ENCODE measurements at places on chromosomes 2 and 18.
A peak's percentile ranks its signal among the peaks of the same experiment; 100 is the strongest.

DNA sequence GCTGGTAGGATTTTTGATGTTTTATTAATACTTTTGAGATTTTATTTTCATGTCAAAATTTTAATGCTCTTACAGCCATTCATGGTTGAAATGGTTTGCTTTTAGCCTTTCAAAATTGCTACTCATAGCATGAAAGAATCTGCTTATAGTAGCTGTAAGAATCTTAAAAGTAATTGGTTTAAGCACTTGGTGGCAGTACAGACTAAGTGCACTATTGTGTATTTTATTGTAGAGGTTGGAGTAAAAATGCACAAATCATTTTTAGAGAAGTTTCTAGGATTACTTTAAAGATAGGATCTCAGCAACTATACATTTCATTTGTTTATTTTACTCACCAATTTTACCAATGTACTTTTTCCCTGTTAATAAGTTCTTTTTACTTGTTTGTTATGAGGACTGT, 205.8 kb downstream of the SPAG16 start:
- DNase-seq: no peak
- H3K36me3 ChIP-seq: no peaks in the 10 kb centered on the region
- H3K4me1 ChIP-seq: no peaks in the 10 kb centered on the region
- H3K27ac ChIP-seq: no peak overlapping the region

DNA sequence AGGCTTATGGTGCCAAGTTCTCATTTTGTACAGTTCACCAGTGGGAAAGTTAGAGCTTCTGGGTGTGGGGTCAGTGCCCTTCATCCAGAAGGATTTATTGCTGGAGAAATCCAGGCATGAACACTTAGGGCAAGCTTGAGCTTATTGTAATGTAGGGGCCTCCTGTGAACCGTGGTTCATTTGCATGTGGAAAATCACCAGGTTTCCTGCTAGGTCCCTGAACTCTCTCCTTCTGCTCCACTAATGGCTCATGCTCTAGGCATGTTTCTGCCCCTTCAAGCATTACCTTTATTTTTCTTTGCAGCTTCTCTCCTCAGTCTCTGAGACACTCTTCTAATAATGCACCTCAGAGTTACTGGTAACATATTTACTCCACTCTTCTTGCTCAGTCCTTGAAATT, 79.3 kb upstream of the FAM98A start:
- no peaks in the 10 kb centered on the region for H3K4me1 ChIP-seq
- no peak for DNase-seq
- no peaks in the 10 kb centered on the region for H3K36me3 ChIP-seq
- no peak overlapping the region for H3K4me3 ChIP-seq

- peaks cover 7% of the 10 kb centered on the region for H3K27me3 ChIP-seq
- peak; percentile 44 for DNase-seq
- no peak overlapping the region for H3K27ac ChIP-seq
- H3K36me3 ChIP-seq: no peaks in the 10 kb centered on the region
Measured at GRCh38 chr2:172674034-172674967, 61.3 kb upstream of the RAPGEF4 start.

DNA sequence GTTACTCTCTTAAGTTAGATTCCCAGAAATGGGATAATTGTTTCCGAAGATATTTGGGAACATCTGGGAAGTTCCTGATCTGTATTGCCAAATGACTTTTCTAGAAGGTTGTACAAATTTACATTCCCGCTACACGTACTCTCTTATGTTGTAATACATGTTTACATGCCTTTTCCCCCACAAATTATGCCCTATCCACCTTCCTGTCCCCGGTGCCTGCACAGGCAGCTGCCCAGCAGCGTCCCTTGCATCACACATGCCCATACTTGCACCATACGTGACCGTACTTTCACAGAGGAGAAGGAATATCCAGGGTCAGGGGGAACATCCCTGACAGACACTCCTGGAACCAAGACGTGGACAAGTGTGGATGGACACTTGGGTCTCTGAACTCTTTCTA, 24.2 kb upstream of the KLF11 start:
- peaks cover 45% of the 10 kb centered on the region for H3K27me3 ChIP-seq
- no peak overlapping the region for H3K27ac ChIP-seq
- no peaks in the 10 kb centered on the region for H3K4me1 ChIP-seq
- H3K36me3 ChIP-seq: no peaks in the 10 kb centered on the region

DNA sequence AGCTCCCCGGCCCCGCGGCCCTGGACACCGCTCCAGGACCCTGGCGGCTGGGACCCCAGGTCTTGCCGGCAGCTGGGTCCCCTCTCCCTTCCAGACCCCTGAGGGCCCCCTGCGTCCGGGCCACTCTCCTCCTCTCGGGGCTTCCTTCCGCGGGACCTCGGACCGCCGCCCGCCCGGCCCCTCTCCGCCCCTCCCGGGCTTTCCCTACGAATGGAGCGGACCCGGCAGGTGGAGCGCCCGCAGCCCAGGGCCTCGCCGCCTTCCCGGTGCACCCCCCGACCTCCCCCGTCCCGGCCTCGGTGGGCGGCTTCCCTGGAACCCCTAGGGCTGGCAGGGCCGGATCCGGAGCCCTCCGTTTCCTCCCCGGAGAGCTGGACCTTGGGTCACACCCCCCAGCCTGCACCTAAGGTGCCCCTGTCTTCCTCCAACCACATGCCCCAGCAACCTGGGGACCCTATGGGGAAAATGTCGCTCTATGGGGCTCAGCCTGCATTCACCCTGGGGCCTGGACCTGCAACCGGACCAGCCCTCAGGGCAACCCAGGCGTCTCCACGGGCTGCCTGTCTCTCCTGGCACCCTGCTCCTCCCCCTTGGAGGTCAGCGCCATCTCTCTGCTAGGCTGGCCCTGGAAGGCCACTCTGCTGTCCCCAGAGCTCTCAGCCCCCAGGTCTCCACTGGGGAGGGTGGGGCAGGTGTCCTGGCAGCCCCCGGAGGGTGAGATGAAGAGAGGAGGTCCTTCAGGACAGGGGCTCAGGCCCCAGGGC, 730 bp downstream of the B3GNT7 start:
- H3K4me1 ChIP-seq: peaks cover 15% of the 10 kb centered on the region
- DNase-seq: no peak
- peaks cover 72% of the 10 kb centered on the region for H3K27me3 ChIP-seq

GRCh38 chr2:176128982-176129796, at the start of gene HOXD8:
TSS of gene HOXD8 (plus strand) at chr2:176129705. CDS start at chr2:176130367, 662 bp downstream.
- peaks cover 26% of the 10 kb centered on the region for H3K4me1 ChIP-seq
- H3K36me3 ChIP-seq: peaks cover 3% of the 10 kb centered on the region
- H3K27me3 ChIP-seq: peaks cover 95% of the 10 kb centered on the region
- no peak for DNase-seq
- peak within 1 kb of the TSS; percentile 82 for H3K27ac ChIP-seq

- H3K36me3 ChIP-seq: no peaks in the 10 kb centered on the region
- H3K4me3 ChIP-seq: no peak overlapping the region
- peak; percentile 64 for DNase-seq
- H3K27me3 ChIP-seq: peaks cover 22% of the 10 kb centered on the region
Measured at GRCh38 chr2:88874063-88874657, 182.7 kb downstream of the RPIA start.

DNA sequence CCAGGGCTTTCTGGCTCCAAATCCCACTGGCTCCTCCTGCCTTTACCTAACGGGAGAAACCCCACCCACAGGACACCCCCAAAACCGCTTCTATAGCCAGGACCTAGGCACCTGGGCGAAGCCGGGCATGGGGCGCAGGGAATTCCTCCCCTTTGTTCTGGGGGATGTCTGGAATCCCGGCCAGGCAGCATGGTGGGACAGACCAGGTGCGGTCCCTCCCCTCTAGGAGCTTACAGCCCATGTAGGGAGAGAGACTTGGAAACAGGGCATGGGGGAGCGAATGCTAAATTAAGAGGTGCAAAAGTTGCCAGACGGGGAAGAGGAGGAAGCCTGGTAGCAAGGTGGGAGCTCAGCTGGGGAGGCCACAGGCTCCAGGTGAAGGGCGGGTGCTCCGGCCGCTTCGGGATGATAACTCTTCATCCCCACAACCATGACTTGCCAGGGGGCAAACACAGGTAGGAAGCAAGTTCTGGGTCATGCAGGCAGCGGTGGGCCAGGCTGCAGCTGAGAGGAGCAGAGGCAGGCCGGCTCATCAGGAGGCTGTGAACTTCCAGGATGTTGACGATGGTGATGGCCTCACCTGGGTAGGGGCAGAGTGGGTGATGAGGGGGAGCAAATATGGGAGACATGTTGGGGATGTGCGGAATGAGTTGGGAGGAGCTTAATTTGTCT, 1.3 kb downstream of the TMEM37 start:
- no peak overlapping the region for H3K4me3 ChIP-seq
- no peaks in the 10 kb centered on the region for H3K36me3 ChIP-seq
- H3K27ac ChIP-seq: no peak overlapping the region
- H3K4me1 ChIP-seq: peaks cover 3% of the 10 kb centered on the region

- DNase-seq: no peak
- no peaks in the 10 kb centered on the region for H3K36me3 ChIP-seq
- peaks cover 7% of the 10 kb centered on the region for H3K4me1 ChIP-seq
- H3K27me3 ChIP-seq: no peaks in the 10 kb centered on the region
- no peak overlapping the region for H3K27ac ChIP-seq
- H3K4me3 ChIP-seq: no peak overlapping the region
Measured at GRCh38 chr2:72797740-72798139, 28.1 kb downstream of the EXOC6B start.

DNA sequence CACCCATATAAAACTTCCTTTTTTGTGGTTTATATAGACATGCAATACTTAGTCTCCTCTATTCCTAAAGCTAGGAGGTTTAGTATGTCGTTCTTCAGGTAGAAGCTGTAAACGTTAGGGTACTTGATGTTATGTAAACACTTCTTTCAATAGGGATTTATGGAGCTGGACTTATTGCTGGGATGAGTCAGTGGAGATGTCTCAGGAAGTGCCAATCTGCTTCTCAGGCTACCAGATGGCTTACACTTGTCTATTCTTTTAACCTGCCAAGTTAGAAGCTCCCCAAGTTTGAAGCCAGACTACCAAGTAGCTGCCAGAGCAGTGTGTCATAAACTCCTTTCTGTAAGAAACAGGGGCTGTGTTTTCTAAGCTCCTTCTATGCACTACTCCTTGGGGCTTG, 756.5 kb upstream of the LRRTM1 start:
- H3K27me3 ChIP-seq: no peaks in the 10 kb centered on the region
- no peaks in the 10 kb centered on the region for H3K4me1 ChIP-seq
- no peak overlapping the region for H3K27ac ChIP-seq

DNA sequence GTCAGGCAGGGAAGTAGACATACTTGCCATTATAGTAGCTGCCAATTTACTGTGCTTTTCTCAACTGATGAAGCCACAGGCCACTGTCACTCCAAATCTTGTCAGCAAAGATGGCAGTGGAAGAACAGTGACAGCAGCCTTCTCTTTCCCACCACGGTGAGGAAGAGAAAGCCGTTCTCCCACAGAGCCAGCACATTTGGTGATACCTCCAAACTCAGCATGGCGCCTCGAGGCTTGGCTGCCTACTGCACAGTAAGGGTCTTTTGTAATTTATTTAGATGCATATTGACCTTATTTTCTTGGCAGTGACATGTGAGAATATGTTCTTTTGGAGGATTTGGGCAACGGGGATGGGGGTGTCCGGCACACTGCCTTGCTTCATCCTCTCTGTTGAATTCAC, 117.2 kb upstream of the CDH20 start:
- H3K27ac ChIP-seq: no peak overlapping the region
- H3K36me3 ChIP-seq: no peaks in the 10 kb centered on the region
- no peak overlapping the region for H3K4me3 ChIP-seq
- no peaks in the 10 kb centered on the region for H3K27me3 ChIP-seq

DNA sequence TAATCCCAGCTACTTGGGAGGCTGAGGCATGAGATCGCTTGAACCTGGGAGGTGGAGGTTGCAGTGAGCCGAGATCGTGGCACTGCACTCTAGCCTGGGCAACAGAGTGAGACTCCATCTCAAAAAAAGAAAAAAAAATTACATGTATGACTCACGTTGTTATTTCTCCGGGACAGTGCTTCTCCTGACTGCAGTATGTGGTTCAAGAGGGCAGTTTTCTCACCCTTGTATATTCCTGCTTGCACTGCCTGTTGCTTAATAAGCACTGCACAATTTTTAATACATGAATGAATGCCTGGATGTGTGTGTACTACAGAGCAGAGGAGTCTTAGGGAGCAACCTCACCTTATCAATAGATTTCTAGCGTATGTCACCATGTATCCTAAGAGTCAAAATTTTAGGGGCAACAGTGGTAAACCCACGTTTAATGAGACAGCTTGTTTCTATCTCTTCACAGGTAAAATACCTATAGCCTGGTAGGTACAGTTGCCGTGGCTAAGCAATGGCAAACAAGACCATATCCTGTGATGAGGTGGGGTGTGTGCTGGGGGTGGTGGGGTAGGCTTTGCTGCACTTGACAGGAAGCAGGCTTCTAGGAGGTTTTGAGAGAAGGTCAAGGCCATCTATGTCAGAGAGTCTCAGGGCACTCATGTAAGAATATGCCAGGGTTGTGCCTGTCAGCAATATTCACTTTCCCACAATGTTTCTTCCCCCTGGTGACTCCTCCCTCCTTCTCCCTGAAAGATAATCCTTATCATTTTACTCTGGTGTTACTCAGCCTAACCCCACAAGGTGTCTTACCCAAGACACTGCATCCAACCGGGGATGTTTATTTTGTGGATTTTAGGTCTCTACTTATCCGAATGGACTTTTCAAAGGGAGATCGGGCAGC, 36.9 kb upstream of the MEX3C start:
- peaks cover 24% of the 10 kb centered on the region for H3K4me1 ChIP-seq
- H3K4me3 ChIP-seq: no peak overlapping the region
- no peaks in the 10 kb centered on the region for H3K36me3 ChIP-seq
- DNase-seq: no peak
- H3K27ac ChIP-seq: no peak overlapping the region
- peaks cover 4% of the 10 kb centered on the region for H3K27me3 ChIP-seq

- H3K27me3 ChIP-seq: no peaks in the 10 kb centered on the region
- no peaks in the 10 kb centered on the region for H3K4me1 ChIP-seq
- H3K4me3 ChIP-seq: no peak overlapping the region
- no peak for DNase-seq
- no peak overlapping the region for H3K27ac ChIP-seq
Measured at GRCh38 chr2:28142386-28142785, 250.3 kb upstream of the FOSL2 start.

DNA sequence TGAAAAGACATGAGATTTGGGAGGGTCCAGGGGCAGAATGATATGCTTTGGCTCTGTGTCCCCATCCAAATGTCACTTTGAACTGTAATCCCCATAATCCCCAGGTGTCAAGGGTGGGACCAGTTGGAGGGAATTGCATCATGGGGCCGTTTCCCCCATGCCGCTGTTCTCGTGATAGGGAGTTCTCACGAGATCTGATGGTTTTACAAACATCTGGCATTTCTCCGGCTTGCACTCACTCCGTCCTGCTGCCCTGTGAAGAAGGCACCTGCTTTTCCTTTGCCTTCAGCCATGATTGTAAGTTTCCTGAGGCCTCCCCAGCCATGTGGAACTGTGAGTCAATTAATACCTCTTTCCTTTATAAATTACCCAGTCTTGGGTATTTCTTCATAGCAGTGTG, 51.4 kb downstream of the LPIN1 start:
- H3K27me3 ChIP-seq: no peaks in the 10 kb centered on the region
- no peak for DNase-seq
- no peak overlapping the region for H3K27ac ChIP-seq
- H3K4me3 ChIP-seq: no peak overlapping the region

- H3K27me3 ChIP-seq: peaks cover 14% of the 10 kb centered on the region
- no peak for DNase-seq
- H3K27ac ChIP-seq: no peak overlapping the region
- no peaks in the 10 kb centered on the region for H3K4me1 ChIP-seq
- no peaks in the 10 kb centered on the region for H3K36me3 ChIP-seq
Measured at GRCh38 chr2:85915606-85916303, 27.0 kb upstream of the ST3GAL5 start.
